ENCODE measurements at places on chromosomes 6 and 20.

GRCh38 chr20:19456595-19457395 lies 244.4 kb downstream of the SLC24A3 start:
- no peak for DNase-seq

- DNase-seq: no peak
These were observed 46.8 kb downstream of the DSTN start for GRCh38 chr20:17616480-17617211.

DNA sequence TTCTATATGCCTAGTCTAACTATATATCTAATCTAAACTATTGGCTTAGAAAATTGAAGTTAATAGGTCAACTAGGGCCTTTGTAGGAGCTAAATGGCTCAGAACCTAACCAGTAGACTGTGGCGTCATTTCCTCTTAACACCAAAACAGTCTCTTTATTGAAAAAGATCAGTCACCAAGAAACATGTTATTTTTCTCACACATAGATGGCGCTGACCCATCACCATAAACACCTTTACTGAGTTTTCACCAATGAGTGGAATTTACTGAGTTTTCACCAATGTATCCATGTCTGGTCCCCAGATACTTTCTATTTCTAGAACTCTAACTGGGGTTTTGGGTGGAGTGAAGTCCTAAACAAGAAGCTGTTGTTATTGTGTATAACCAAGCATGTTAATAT lies 636.0 kb downstream of the BCKDHB start:
- DNase-seq: no peak

- DNase-seq: no peak
These were observed 51.0 kb downstream of the TFAP2A start for GRCh38 chr6:10363911-10364310.

- DNase-seq: no peak
These were observed 22.3 kb downstream of the STX7 start for GRCh38 chr6:132490478-132491204.

GRCh38 chr6:11043378-11043960 lies 636 bp downstream of the ELOVL2 start:
- no peak for DNase-seq

DNA sequence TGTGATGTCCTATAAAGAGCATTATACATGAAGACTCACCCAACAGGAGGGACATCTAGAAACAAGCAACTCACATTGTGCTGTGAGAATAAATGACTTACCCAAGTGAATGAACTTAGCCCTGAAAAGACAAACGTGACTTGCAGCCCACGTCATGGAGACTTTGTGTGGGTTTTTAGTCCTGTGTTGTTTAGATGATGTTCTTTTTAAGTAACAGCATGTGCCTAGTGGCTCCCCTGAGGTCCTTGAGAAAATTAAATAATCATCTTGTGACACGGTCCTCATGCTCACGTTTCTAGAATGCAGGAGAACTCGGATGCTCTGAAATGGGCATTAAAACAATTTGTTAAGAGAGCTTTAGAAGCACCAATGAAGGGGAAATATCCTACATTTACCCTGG lies 165.1 kb downstream of the SASH1 start:
- DNase-seq: no peak

GRCh38 chr6:13590574-13591153 lies 16.3 kb downstream of the SIRT5 start:
- no peak for DNase-seq

Measured in NCI-H2081 treated with DMSO at 0.1 percent for 48 hours (cell line).